A549 treated with ZK216348 at 1 μM for 4 hours (cell line): ENCODE measurements at places on chromosomes 1 and 21. TPM values are rescaled to one million over a fixed set of nuclear protein-coding genes. Genes with fewer than 3 reads are reported as not detected.

AKT3 gene
- 14.6 to 29.7 TPM (median 21.4 TPM) in 5 replicates for total RNA-seq

G0S2 gene
- total RNA-seq = 3.4 to 4.6 TPM (median 4.0 TPM) in 5 replicates

NTPCR gene
- 82.3 to 88.4 TPM (median 83.4 TPM) in 5 replicates for total RNA-seq

HRNR gene
- not detected in 5 replicates for total RNA-seq

SPATA6 gene
- 1.9 to 3.2 TPM (median 2.5 TPM) in 5 replicates for total RNA-seq

ZMYND12 gene
- 0.23 to 1.2 TPM (median 0.33 TPM) in 5 replicates for total RNA-seq

GBP4 gene
- 0.03 TPM in 1 of 5 replicates, not detected in the others for total RNA-seq

MAN1C1 gene
- total RNA-seq = 0.09 to 0.63 TPM (median 0.34 TPM) in 5 replicates

TRPM2 gene
- total RNA-seq = 4.8 to 9.0 TPM (median 8.0 TPM) in 5 replicates

TACSTD2 gene
- total RNA-seq = 0.10 TPM in 1 of 5 replicates, not detected in the others

AMPD1 gene
- 0.32 TPM in 1 of 5 replicates, not detected in the others for total RNA-seq

POU3F1 gene
- 0.10 TPM in 1 of 5 replicates, not detected in the others for total RNA-seq

C1QA gene
- not detected in 5 replicates for total RNA-seq

SPATA21 gene
- 0.05 TPM in 1 of 5 replicates, not detected in the others for total RNA-seq

FRRS1 gene
- total RNA-seq = 1.1 to 2.2 TPM (median 1.6 TPM) in 5 replicates

MAP3K7CL gene
- total RNA-seq = 1.1 to 2.6 TPM (median 1.4 TPM) in 5 replicates

VWA5B1 gene
- total RNA-seq = not detected in 5 replicates

VPS13D gene
- total RNA-seq = 6.2 to 10.2 TPM (median 6.6 TPM) in 5 replicates

PRCC gene
- 63.9 to 85.1 TPM (median 73.8 TPM) in 5 replicates for total RNA-seq

CCDC27 gene
- total RNA-seq = not detected in 5 replicates

NUDT4B gene
- total RNA-seq = 0.31 to 2.4 TPM (median 0.85 TPM) in 3 of 5 replicates, not detected in the others

NPHS2 gene
- not detected in 5 replicates for total RNA-seq

CRP gene
- not detected in 5 replicates for total RNA-seq

KRTAP7-1 gene
- not detected in 5 replicates for total RNA-seq

FOXE3 gene
- total RNA-seq = 0.07 to 0.11 TPM in 2 of 5 replicates, not detected in the others

PTPN22 gene
- total RNA-seq = not detected in 5 replicates

HOOK1 gene
- total RNA-seq = 0.17 to 0.34 TPM (median 0.21 TPM) in 5 replicates

C4BPB gene
- total RNA-seq = 1.2 to 2.1 TPM (median 1.6 TPM) in 5 replicates

VHLL gene
- total RNA-seq = not detected in 5 replicates

NUP210L gene
- not detected in 5 replicates for total RNA-seq

CLCNKA gene
- total RNA-seq = 0.06 TPM in 1 of 5 replicates, not detected in the others

GORAB gene
- 6.5 to 8.4 TPM (median 7.4 TPM) in 5 replicates for total RNA-seq

LCE2C gene
- total RNA-seq = not detected in 5 replicates

PODN gene
- total RNA-seq = not detected in 5 replicates

CFH gene
- total RNA-seq = 3.4 to 5.5 TPM (median 4.7 TPM) in 5 replicates

CAMSAP2 gene
- total RNA-seq = 15.3 to 25.0 TPM (median 22.8 TPM) in 5 replicates

PRKCZ gene
- total RNA-seq = 7.0 to 11.7 TPM (median 10.3 TPM) in 5 replicates

MIXL1 gene
- total RNA-seq = 0.13 TPM in 1 of 5 replicates, not detected in the others

CXADR gene
- total RNA-seq = 5.8 to 12.1 TPM (median 9.3 TPM) in 5 replicates

TEDDM1 gene
- not detected in 5 replicates for total RNA-seq

CLCNKB gene
- total RNA-seq = 0.07 to 0.22 TPM (median 0.15 TPM) in 4 of 5 replicates, not detected in the other

PDPN gene
- total RNA-seq = not detected in 5 replicates

PCSK9 gene
- 1.8 to 4.5 TPM (median 3.0 TPM) in 5 replicates for total RNA-seq

UMODL1 gene
- not detected in 5 replicates for total RNA-seq

ADAMTS1 gene
- total RNA-seq = 0.09 to 0.15 TPM (median 0.14 TPM) in 4 of 5 replicates, not detected in the other

LPAR3 gene
- 0.14 to 0.41 TPM (median 0.23 TPM) in 5 replicates for total RNA-seq

TEX38 gene
- total RNA-seq = not detected in 5 replicates

NCF2 gene
- total RNA-seq = 1.0 to 3.3 TPM (median 2.7 TPM) in 5 replicates

TRNP1 gene
- total RNA-seq = 171 to 270 TPM (median 266 TPM) in 5 replicates

COA6 gene
- total RNA-seq = 70.5 to 91.4 TPM (median 78.3 TPM) in 5 replicates

KIF2C gene
- 36.6 to 42.0 TPM (median 40.4 TPM) in 5 replicates for total RNA-seq

SELE gene
- total RNA-seq = not detected in 5 replicates

TLR5 gene
- 0.09 to 0.49 TPM (median 0.18 TPM) in 4 of 5 replicates, not detected in the other for total RNA-seq

HPDL gene
- total RNA-seq = 2.5 to 4.9 TPM (median 4.3 TPM) in 5 replicates

CD34 gene
- total RNA-seq = not detected in 5 replicates
